ENCODE measurements at places on chromosomes 5 and 9.

DNA sequence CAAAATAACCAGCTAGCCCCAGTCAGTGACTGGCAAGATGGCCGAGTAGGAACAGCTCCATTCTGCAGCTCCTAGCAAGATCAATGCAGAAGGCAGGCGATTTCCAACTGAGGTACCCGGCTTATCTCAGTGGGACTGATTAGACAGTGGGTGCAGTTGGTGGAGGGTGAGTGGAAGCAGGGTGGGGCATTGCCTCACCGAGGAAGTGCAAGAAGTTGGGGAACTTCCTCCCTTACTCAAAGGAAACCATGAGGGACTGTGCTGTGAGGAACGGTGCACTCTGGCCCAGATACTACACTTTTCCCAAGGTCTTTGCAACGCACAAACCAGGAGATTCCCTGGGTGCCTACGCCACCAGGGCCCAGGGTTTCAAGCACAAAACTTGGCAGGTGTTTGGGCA lies 9.6 kb upstream of the BTNL8 start:
- DNase-seq, result no peak

GRCh38 chr5:132387640-132388117 lies 18.2 kb downstream of the SLC22A5 start:
- DNase-seq, result no peak

DNA sequence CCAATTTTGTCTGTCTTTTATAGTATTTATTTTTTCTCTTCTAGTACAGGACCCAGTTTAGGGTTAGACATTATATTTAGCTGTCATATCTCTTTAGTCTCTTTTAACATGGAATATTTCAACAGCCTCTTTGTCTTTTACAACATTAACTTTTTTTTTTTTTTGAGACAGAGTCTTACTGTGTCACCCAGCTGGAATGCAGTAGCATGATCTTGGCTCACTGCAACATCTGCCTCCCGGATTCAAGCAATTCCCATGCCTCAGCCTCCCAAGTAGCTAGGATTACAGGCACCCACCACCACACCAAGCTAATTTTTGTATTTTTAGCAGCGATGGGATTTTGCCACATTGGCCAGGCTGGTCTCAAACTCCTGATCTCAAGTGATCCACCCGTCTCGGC lies 90.1 kb downstream of the ADAMTS6 start:
- DNase-seq, result no peak

GRCh38 chr5:59891962-59892643 lies 1.4 kb downstream of the PDE4D start:
- no peak for DNase-seq

GRCh38 chr9:76835571-76836283 lies 70.2 kb downstream of the PRUNE2 start:
- DNase-seq, result no peak

GRCh38 chr9:81619353-81620001 lies 69.9 kb downstream of the TLE1 start:
- DNase-seq, result no peak

DNA sequence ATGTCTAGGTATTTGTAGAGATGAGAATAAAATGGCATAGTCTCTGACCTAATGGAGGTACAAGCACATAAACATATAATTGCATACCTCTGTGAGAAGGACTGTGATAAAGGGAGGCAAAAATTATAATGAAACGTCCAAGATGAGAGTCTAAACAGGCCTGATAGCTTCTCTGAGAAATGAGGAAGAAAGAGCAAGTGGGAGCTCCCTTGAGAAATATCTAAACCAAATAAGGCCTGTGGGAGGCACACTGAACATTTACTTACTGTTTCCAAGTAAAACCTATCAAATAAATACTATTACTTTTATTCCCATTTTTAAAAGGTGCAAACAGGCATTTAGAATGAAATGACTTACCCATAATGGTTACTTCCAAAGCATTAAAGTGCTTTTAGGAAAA lies 125.6 kb upstream of the PAPPA start:
- no peak for DNase-seq

- no peak for DNase-seq
Observed at GRCh38 chr5:137733006-137733405, 2.9 kb downstream of the KLHL3 start.

DNA sequence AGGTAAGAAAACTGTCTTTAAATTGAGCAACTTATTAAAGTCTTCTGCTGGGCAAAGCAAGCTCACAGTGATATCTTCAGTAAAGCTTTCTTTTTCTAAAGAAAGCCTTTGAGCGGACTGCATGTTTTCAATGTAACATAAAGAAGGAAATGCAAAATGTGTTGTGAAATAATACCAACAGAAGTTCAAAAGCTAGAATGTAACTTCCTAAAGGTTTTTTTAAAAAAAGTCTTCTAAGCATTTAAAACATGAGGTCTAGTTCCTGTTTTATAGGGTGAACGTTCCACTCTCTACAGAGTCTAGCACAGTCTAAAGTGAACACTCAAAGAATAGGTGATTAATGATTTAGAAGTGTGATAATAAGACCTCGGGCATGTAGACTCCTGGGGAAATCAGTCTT lies 62.9 kb downstream of the DENND1A start:
- no peak for DNase-seq

- DNase-seq, result no peak
Observed at GRCh38 chr5:178384816-178385495, 152.4 kb upstream of the PHYKPL start.

DNA sequence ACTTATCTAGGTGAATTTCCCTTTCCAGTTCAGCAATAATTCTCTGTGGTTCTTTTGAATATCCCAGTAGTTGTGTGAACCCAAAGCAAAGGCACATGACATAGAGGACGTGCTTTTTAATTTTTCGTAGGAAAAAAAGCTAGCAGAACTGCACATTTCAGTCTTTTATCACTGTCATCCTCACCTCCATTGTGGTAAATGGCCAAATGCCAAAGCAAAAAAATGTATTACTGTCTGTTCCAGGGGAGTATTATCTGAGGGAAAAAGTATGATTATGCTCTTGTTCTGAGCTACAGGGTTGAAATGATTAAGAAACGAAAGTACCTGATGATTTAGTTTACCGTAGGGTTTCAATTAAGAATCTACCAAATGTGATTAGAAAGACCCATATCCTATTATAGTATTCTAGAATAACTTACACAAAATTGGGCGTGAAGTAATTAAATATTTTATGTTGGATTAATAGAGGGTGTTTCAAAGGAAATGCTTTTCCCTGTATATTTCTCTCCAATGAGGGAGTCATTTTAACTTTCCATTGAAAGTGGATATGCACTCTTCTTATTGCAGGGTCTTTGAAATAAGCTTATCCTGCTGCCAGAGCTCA lies 62.7 kb downstream of the CAVIN4 start:
- DNase-seq, result no peak

GRCh38 chr5:126265917-126266316 lies 157.3 kb upstream of the GRAMD2B start:
- no peak for DNase-seq

DNA sequence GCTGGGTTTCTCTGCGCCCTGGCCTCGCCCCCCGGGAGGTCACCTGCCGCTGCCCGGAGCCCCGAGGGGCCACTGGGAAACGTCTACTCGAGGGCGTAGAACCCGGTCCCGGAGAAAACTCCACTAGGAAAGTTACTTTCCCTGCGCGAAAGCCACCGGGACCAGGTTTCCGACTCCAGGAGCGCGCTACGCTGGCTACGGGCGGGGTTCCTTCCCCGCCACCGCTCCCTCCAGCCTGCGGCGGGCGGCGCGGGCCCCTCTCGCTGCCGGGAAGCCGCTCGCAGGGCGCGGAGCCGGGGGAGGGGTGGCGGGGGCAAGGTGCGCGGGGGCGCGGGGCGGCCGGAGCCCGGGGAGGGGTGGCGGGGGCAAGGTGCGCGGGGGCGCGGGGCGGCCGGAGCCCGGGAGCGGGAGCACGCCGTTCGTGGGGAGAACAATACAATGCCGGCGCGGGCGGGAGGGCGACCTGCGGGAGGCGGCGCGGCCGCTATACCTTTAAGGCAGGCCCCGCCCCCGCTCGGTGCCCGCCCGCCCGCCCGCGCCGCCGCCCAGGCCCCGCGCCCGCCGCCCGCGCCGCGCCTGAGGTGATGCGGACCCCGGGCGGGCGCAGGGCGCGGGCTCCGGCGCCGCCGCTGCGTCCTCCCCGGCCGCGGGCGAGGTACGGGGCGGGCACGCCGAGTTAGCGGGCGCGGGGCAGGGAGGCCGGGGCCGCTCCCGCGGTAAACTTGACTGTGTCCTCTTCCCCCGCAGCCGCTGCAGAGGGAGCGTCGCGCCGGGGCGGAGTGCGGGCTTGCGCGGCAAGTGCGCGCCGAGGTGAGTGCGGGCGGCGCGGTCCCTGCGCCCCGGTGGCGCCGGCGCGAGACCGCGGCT lies 278.1 kb downstream of the AOPEP start:
- no peak for DNase-seq

Data from NCI-H1694 treated with DMSO at 0.1 percent for 48 hours (cell line).